Stimulated activated memory B cell treated with anti-CD40 and anti-IgM and Interleukin-4, amounts not matched to agents 10 μg/mL and 1 μg/mL and 100 μg/mL, for 72 hours (primary cell): ENCODE measurements at places on chromosomes 2 and 18.

GRCh38 chr2:15788455-15788829, 151.9 kb upstream of the MYCN start:
- no peak for ATAC-seq

DNA sequence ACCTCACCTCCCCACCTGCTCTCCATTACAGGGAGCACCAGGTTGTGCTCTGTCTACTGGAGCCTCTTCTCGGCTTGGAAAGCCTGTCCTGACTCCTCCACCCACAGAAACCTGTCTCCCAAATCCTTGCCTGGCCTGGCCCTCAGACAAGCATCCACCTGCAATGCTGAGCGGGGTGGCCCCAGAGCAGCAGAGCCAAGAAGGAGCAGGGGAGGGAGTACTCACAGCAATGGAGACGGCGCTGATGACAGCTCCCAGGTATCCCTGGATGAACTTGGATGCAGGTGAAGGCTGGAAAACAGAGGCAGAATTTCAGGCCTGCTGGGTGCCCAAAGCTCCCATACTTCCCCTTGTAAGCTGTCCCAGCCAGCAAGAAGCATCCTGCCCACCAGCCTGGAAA, 72.8 kb downstream of the SFXN5 start:
- no peak for ATAC-seq

DNA sequence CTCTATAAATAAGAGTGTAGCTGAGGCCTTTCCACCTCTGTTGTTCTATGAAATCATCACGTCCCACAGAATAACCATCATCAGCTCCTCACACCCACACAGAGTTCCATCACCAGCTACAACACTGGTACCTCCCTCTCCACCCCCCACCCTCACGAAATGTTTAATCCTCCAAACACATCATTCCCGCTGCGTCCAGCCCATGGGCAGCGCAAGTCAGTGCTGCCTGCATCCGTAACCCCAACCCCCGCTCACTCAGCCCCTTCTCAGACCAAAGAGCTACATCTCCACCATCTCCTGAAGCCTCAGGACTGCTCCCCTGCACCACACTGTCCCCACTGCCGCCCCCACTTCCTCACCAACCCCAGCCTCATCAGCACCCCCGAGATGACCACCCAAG, 19.4 kb downstream of the DNMT3A start:
- ATAC-seq: no peak

DNA sequence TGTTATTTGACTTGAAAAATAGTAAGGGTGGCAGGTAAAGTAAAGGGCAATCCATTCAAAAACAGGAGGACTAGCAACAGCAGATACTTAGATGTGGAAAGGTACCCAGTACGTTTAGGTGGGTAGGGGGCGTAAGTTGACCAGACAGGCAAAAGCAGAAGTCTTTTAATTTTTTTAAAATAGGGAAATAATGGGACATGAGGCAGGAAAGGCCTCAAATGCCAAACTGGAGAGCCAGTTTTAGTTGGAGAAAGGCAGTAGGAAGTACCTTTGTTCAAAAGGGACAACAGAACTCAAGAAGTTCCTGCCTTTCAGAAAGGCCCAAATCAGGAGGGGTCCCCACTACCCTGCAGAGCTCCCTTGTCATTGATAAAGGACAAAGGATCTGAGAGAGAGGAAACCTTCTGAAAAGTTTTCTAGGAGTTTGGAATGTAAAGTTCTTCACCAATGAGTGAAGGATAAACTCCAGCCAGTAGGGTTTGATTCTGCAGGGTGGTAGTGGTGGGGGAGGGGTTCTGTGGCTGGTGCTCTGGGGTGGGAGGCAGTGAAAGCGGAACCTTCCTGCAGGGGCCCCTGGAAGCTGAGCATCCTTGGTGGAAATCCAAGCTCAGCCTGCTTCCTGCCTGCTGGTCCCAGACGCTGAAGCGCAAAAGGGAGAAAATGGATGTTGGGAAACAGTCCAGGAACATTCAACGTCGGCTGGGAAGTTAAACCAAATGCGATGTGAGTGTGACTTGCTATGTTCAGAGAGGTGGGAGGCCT, 40.1 kb downstream of the TMEM17 start:
- no peak for ATAC-seq

DNA sequence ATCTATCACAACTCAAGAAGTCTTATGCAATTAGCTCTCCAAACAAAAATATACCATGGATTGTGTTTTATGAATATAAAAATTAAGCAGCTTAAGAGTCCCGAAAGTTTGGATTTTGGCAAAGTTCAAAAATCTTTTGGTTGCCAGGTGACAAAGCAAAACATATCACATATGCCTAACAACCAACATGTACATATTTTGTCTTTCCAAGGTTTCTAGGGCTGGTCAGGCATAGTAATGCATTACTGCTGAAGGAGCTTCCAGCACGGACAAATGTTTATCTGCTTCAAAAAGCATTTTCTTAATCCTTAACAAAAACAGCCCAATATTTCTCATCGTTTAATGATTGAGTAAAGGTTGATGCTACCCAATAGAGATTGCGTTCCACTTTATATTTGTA, 1327.1 kb upstream of the ZEB2 start:
- no peak for ATAC-seq

GRCh38 chr2:209519906-209520305, 96.1 kb downstream of the MAP2 start:
- no peak for ATAC-seq

DNA sequence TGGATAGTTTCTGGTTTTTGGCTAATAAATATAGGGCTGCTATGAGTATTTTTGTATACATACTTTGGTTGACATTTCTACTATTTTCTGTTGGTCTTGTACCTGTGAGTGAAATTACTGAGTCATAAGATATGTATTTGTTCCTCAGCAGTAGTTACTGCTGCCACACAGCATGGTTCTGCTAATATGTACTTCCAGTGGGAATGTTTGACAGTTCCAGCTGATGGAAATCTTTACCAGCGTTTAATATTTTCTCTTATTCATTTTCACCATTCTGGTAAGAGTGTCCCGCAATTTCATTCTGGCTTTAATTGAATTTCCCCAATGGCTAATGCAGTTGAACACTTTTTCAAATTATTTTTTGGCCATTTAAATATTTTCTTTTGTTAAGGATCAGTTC, 57.9 kb upstream of the IL1R1 start:
- ATAC-seq: no peak

- peak; percentile 64 for ATAC-seq
Measured at GRCh38 chr18:59861963-59862819, 37.6 kb upstream of the PMAIP1 start.

DNA sequence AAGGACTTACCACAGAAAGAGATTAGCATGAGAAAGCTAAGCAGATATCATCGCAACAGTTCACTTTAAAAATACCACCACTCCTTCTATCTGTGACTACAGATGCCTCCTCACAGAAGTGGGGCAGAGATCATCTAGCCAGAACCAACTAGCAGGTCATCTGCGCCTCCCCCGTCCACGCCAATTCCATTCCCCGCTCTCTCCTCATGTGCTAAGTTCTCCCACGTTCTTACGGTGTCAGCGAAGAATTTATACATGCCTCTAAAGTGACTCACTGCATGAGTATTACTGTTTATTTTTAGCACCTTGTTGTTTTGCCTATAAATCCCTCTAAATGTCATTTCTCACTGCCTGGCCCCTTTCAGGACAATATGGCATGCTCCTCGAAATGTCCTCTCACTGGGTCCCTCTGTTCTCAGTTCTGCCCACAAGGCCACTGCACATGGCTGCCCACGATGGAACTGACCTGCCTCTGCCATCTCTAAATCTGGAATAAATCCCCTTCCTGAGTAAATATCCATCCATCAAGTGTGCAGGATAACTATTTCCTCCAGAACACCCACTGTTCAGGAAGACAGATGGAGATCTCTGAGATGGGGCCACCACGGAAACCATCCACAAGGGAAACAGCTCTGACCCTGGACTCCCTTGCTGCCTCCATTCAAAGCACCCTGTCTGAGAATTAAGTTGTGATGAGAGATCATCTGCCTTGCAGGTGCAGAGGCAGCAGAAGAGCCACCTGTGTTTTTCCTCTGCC, 137.7 kb downstream of the IRS1 start:
- ATAC-seq: no peak

GRCh38 chr2:206062724-206063123, 23.2 kb downstream of the INO80D start:
- ATAC-seq: no peak

DNA sequence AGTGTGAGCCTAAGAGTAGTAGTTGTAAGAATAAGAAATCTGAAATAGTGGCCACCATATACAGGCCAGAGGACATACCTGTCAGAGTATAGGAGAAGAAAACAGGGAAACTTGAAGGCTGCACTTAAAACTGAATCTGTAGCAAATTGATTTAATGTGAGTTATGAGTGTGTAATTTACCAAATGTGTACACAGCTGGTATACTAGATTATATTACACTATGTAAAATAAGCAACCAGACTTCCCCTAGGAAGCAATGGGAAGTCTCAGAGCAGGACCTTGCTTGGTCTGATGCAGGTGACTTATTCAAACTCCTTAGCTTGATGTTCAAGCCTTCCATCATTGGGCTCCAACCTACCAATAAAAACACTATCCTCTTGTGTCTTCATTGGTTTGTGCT, 17.3 kb upstream of the EPC2 start:
- ATAC-seq: no peak

GRCh38 chr18:30163573-30163972, 879.0 kb downstream of the DSC3 start:
- ATAC-seq: no peak

DNA sequence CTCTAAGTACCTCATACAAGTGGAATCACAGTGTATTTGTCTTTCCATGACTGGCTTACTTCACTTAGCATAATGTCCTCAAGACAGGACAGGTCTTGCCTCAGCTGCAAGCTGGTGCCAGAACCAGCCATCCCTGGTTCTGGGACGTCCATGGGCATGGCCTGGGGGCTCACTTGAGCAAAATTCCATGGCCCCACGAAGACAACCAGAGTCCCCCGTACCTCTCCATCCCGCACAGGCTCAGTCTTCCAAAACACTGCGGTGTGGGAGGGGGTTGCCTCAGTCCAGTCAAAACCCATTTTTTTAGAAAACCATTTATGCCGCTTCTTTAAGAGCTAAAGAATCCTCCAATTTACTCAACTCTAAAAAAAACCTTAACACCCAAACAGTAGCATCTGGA, 21.7 kb upstream of the CABLES1 start:
- no peak for ATAC-seq

DNA sequence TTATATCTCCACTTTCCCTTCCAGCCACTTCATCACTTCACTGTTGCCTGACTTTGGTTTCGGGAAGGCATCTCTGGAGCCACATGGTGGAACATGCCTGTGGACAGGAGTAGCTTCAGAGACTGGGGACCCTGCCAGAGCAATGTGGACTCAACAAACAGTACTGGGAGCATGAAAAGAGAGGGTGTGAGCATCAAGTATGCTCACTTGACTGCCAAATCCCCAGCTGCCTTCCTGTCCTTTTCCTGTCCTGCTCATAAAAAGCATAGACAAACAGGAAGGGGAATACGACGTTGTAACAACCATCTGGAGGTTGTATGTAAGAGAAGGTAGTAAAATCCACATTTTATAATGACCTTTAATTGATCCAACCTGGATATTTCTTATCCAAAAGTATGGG, 61.3 kb upstream of the CSRNP3 start:
- no peak for ATAC-seq

- peak; percentile 72 for ATAC-seq
Measured at GRCh38 chr2:231222318-231223000, 24.0 kb downstream of the ARMC9 start.

DNA sequence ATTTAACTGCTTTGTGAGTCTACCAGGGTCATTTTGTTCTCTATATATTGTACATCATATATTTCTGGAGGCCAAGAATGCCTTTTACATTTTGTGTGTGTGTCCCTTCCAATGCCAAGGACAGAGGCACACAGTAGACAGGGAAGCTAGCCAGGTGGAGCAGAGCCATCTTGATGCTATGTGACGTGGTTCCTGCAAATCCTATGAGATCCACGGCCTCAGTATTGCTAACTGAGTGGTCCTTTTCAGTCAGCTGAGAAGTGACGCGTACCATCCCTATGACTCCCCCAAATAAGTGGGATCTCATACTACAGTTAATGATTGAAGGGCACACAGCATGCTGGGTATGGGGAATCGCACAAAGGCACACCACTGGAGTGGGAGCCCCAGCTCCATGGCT, 27.3 kb downstream of the CCDC141 start:
- ATAC-seq: no peak

- no peak for ATAC-seq
Measured at GRCh38 chr2:18792226-18792629, 202.9 kb upstream of the NT5C1B start.

GRCh38 chr2:144027593-144027992, 492.3 kb downstream of the ZEB2 start:
- ATAC-seq: no peak

GRCh38 chr2:118279005-118279404, 190.7 kb downstream of the INSIG2 start:
- ATAC-seq: no peak

DNA sequence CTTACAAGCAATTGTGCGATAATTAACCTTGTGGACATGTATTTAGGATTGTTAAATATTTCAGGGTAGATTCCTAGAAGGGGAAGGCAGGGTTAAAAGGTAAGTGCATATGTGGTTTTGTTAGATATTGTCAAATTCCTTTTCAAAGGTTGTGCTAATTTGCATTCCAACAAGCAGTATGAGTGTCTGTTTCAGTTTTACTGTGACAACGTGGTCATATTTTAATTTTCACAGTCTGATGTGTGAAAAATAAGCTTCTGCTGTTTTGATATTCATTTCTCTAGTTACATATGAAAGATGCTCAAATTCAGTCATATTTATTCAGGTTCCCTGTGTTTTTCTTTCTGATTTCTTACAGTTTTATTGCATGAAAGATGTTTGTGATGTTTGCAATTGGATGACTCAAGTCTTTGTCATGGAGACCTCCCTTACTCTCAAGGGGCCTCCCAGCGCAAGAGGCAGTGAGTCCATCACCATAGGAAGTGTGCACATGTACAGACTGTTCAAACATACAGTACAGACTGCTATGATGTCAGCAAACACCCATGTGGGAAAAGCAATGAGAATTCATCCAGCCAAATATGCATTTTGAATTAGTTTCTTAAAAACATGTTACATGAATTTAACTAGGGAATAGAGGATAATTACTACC, 310.8 kb downstream of the GALR1 start:
- ATAC-seq: peak; percentile 39

- ATAC-seq: no peak
Measured at GRCh38 chr18:40612356-40612755, 1342.7 kb upstream of the PIK3C3 start.

DNA sequence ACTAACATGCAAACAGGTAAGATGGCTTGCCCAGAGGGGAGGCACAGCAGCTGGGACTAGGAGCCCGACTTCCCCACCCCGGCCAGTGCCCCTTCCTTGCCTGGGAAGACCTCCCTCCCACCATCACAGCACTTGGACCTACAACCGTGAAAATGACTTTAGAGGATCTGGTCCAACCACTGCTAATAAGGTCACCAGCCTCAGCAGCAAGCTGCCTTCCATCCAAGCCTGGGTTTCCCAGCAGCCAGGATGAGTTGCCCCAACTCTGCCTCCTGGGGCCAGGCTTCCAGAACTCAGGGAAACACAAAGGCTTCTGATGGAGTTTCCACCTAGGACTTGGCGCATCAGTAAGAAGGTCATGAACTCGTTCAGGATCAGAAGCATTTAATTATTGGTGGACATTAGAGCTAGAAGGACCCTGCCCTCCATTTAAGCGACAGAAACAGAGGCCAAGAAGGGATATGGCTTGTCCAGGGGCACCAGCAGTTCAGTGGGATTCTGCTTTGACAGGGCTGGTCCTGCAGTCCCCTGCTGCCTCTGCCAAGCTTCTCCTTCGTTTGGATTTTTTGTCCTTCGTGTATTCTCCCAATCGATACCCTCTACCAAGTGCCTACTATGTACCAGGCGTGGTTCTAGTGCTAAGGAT, 403.0 kb upstream of the ID2 start:
- ATAC-seq: no peak
